AG09319 (cell line): ENCODE measurements at places on chromosomes 2 and 18.

GRCh38 chr2:156329031-156329926 lies 3.2 kb downstream of the NR4A2 start:
- no peak for DNase-seq

- no peak for DNase-seq
Observed at GRCh38 chr18:58453913-58454317, 175.0 kb downstream of the ALPK2 start.

GRCh38 chr2:215371915-215372897 lies 60.3 kb downstream of the ATIC start:
- no peak for DNase-seq

DNA sequence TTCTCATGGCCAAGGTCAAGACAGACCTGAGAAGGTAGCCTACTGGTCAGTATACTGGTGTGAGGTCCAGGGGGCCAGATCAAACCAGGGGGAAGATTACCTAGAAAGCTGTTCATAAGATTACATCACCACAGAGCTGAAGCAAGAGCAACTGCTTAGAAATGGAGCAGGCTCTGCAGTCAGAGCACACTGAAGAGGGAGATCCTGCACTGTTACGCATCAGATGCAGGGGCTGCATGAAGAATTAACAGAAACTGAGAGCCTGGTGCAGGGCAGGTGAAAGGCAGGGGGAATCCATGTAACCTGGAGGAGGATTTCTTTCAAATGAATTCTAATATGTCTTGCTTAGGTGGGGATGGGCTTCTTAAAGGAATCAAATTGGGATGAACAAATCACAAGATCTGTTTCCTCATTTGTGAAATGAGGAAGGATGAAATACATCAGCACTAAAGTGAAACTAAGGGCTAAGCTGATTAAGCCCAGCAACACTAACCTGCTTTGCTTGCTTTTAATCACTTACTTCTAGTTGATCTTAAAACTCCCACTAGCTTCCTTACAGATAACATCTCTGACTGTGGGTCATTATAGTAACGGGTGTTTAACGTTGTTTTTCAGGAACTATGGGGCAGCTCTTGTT lies 74.3 kb upstream of the ADAM23 start:
- DNase-seq: no peak

GRCh38 chr18:1746131-1746530 lies 825.2 kb downstream of the METTL4 start:
- no peak for DNase-seq

- DNase-seq: no peak
Observed at GRCh38 chr2:27049422-27050280, 1.8 kb upstream of the AGBL5 start.

DNA sequence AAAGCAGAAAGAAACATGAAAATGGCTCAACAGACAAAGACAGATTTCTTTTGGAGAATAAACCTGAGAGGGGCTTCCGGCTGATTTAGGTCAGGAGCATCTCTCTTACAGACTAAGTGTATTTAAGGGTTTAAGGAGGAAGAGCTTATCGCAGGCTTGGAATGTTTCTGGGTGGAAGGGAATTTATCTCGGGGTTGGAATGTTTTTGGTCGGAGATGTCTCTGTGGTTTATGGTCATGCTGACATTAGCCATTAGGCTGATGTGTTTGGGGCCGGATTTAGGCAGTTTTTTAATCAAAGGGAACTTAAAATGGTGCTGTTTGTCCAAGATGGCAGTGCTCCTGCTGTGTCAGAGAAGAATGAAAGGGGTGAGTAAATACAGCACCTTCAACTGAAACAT lies 14.4 kb upstream of the PSMA8 start:
- DNase-seq: no peak

DNA sequence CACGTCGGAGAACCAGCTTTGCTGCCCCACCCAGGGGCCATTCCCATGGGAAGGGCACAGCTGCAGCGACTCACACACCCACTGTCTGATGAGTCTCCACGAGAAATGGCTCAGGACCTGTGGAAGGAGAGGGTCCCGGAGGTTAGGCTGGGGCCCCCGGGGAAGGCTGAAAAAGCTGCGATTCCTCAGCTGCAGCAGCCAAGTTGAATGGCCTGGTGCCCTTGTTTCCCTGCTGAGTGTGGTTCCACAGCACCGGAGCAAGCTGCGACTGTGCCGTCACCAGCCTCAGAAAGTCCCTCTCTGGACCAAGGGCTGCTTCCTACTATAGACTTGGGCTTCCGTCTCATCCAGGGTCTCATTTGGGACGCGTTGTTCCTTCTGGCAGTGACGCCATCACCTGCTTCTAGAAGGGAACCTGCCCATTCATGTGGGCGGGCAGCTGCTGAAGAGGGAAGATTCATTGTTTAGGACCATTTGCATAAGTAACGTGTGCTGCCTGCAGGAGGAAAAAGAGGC lies 180.2 kb downstream of the INHBB start:
- DNase-seq: no peak

- DNase-seq: no peak
Observed at GRCh38 chr18:65477455-65477854, 273.4 kb upstream of the CDH7 start.

DNA sequence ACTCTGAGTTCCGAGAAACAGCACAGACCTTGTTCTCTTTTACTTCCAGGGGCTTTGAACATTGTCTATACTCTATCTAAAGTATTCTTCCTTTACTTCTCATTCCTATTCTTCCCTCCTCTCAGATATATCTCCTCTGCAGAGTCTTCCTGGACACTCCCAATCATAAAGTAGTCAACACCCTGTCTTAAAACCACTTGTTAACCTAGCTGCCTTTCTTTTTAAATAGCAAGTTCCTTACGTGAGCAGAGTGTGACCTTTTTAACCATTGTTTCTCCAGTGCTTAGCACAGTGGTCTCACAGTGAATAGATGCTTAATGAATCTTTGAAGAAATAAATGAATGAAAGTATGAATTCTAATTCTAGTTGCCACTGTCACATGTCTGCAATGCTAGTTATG lies 47.4 kb downstream of the PTRHD1 start:
- DNase-seq: no peak

GRCh38 chr2:239266434-239266766 lies 134.4 kb downstream of the HDAC4 start:
- no peak for DNase-seq

- no peak for DNase-seq
Observed at GRCh38 chr2:65991381-65992197, 443.3 kb upstream of the MEIS1 start.

- DNase-seq: no peak
Observed at GRCh38 chr2:131475831-131476230, at the start of gene TUBA3D. TUBA3D (plus strand) TSS chr2:131476119; CDS start chr2:131476200, 81 bp downstream.

DNA sequence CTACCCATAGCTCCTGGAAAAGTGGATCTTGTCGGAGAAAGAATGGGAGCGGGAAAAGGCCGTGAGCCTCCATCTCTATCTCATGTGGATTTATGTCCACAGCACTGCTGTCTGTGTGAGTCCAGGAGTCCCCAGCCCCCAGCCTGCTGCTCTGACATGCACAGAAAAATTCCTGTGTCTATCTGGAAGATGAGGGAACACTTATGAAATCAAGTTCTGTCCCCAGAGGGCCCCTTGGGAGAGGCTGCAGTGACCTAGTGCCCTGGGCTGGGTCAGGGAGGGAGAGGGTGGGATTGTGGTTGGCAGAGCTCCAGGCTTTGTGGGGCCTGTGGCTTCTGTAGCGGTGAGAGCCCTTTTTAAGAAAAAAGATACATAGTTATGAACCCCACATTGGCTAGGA lies 37.6 kb downstream of the HJURP start:
- no peak for DNase-seq

GRCh38 chr2:67719351-67719750 lies 322.2 kb downstream of the ETAA1 start:
- DNase-seq: no peak

GRCh38 chr2:240557101-240557751 lies 562 bp downstream of the ANKMY1 start:
- DNase-seq: no peak

DNA sequence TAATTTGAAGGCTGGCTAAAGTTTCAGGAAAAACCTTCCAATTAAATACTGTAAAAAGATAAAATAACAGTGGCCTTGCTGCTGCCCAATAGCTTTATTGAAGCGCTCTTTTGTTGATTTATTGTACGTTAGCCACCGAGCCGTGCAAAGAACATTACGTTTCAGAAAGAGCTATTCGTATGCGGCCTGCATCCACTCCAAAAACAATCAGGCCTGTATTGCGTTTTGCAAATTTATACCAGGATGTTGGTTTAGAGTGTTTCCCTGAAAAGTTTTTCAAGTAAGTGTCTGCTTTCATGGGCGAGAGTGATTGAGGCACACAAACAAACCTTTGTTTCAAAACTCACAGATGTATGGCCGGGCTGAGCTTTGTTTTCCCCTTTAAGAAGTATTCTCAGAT lies 257.2 kb upstream of the SALL3 start:
- DNase-seq: no peak

DNA sequence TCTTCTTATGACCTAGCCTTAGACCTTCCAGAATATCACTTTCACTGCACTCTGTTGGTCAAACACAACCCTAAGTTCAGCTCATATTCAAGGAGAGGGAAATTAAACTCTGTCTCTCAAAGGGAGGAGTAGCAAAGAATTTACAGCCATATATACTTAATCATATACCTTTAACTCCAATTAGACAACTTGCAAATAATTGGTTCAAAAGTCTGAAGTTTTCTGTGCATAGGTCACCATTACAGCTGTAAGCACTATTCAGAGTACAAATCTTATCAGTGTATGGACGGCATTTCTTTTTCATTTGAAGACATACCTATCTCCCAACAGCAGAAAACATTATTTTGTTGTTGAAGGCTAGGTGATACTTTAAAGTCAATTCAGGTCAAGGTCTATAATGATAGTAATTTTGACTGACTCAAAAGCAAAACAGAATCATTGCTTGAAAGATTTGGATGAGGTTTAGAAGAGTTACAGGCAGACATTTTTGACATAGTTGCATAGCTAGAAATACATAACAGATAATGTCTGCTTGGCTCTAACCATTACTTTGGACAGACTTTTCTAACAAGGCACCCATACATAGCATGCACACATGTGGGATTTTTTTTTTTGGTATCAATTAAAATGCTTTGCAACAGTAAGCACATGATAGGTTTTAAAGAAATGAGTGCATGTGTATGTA lies 131.5 kb downstream of the CPS1 start:
- no peak for DNase-seq

DNA sequence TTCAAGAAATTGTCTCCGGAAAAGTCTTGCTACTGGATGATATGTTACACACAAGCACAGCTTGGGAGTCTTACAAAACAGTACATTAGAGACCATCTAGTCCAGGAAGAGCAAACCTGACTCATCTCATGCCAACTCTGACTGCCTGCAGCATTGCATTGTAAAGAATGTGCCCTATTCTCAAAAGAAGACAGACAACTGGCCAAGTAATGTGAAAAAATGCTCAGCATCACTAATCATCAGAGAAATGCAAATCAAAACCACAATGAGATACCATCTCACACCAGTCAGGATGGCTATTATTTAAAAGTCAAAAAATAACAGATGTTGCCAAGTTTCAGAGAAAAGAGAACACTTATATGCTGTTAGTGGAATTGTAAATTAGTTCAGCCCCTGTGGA lies 42.7 kb upstream of the GORASP2 start:
- peak; percentile 16 for DNase-seq

DNA sequence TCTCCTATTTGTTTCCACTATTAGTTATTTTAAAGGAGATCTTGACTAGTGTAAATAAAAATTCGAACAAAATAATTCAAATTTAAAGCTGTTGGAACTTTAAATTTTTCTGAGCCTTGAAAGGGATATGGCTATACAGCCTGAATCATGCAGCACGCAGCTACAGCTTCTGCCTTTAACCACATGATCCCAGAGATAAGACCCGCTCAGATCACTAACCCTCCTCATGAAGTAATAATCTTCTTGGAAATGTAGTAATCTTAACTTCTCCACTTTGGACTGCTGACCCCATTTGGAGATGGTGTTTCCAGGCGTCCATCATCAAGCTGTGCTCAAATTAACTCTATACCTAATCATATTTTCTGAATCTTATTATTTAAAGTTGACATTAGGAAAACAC lies 336.6 kb downstream of the DSC3 start:
- no peak for DNase-seq

- no peak for DNase-seq
Observed at GRCh38 chr2:44938287-44939105, 3.0 kb upstream of the SIX3 start.

DNA sequence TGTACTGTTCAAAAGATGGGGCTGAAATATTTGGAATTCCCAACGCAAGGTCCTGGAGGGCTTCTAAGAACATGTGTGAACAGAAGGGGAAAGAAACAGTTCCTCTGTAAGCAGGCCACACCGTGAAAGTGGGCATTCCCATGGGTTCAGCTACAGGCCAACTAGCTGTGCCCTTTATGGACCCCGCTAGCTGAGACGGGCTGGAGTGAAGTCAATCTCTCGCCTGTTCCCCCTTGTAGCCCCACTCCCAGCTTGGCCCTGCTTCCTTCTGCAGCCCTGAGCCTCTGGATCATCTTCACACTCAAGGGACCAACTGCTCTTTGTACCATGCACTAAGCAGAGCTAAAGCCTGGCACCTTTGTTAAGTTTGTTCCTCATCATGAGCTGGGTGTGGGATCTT lies 55.4 kb downstream of the POLR1A start:
- no peak for DNase-seq
